Epithelial cell of alveolus of lung (primary cell): ENCODE measurements at places on chromosomes 2 and 18. TPM values are rescaled to one million over a fixed set of nuclear protein-coding genes. Genes with fewer than 3 reads are reported as not detected.

ACADL gene
- total RNA-seq, result under 0.01 TPM in 1 of 2 replicates, not detected in the other

INPP4A gene
- 18.4 and 21.2 TPM in 2 replicates for total RNA-seq

CNDP1 gene
- not detected in 2 replicates for total RNA-seq

POTEJ gene
- total RNA-seq, result not detected in 2 replicates

DTNA gene
- 6.6 and 10.2 TPM in 2 replicates for total RNA-seq

MRPL33 gene
- 115 and 118 TPM in 2 replicates for total RNA-seq

CD8B2 gene
- not detected in 2 replicates for total RNA-seq

ESPNL gene
- 0.39 and 2.9 TPM in 2 replicates for total RNA-seq

REL gene
- 6.6 and 7.5 TPM in 2 replicates for total RNA-seq

TPO gene
- total RNA-seq, result not detected in 2 replicates

SATB2 gene
- total RNA-seq, result 4.7 and 7.3 TPM in 2 replicates

ADD2 gene
- total RNA-seq, result 0.88 and 1.4 TPM in 2 replicates

PSMA8 gene
- not detected in 2 replicates for total RNA-seq

SALL3 gene
- 1.3 TPM in 1 of 2 replicates, not detected in the other for total RNA-seq

EIF2AK3 gene
- 12.5 and 17.0 TPM in 2 replicates for total RNA-seq

DOK6 gene
- total RNA-seq, result 0.65 and 14.9 TPM in 2 replicates
